ENCODE measurements at places on chromosomes 2 and 18.

DNA sequence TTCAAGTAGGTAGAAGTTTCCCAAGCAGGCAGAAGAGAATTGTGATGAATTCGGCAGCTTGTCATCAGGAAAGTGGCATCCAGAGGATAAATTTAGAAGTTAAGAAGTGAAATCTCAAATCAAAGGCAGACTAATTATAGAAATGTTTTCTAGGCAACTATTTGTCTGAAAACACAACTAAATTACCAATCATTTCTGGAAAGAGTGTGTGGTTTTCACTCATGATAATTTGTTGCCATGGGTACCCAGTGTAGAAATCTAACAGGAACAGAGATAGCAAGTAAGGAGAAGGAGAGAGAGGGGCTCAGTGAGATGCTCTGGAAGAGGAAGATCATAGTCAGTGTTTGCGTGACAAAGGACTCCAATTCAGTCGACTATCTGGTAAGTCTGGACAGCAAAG is 208.1 kb downstream of the NCKAP5 start:
- DNase-seq, result no peak

- DNase-seq, result no peak
Observed at GRCh38 chr2:225008935-225009334, 33.3 kb downstream of the DOCK10 start.

DNA sequence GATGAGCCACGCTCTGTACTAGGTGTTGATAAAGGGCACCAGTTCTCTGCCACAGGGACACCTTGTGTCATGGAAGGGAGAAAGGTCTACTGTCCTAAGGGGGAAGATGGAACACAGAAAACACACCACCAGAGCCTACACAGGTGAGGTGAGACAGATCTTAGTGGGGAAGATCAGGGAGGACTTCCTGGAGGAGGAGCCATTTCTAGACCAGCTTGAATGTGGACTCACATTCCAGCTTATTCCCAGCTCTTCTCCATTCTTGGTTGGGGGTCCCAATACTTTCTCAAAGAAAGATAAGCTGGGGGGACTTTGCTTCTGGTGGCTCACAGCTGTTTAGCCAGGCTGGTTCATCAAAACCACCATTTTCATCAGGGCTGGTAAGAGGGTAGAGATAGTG is 36.2 kb downstream of the EMX1 start:
- DNase-seq, result no peak

DNA sequence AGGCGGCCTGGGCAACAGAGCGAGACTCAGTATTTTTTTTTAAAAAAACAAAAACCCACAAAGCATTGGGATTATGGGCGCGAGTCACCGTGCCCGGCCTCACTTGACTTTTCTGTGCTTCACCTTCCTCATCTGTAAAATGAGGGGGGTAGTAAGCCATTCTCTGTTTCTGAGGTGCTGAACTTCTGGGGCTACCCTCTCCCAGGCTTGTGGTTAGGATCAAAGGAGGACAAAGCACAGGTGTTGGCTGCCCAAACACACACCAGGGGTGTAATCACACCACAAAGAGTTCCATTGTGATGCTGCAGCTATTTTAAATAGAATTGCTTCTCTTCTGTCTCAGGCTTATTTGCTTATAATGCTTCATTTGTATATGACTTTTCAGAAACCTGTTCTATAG is 35.8 kb upstream of the INHBB start:
- no peak for DNase-seq

- no peak for DNase-seq
Observed at GRCh38 chr2:201444746-201445465, 6.4 kb downstream of the TRAK2 start.

DNA sequence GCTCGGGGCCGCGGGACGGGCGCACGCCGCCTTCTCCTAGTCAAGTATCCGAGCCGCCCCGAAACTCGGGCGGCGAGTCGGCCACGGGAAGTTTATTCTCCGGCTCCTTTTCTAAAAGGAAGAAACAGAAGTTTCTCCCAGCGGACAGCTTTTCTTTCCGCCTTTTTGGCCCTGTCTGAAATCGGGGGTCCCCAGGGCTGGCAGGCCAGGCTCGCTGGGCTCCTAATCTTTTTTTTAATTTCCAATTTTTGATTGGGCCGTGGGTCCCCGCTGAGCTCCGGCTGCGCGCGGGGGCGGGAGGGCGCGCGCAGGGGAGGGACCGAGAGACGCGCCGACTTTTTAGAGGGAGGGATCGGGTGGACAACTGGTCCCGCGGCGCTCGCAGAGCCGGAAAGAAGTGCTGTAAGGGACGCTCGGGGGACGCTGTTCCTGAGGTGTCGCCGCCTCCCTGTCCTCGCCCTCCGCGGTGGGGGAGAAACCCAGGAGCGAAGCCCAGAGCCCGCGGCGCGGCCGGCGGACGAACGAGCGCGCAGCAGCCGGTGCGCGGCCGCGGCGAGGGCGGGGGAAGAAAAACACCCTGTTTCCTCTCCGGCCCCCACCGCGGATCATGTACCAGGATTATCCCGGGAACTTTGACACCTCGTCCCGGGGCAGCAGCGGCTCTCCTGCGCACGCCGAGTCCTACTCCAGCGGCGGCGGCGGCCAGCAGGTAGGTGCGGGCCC is 617 bp downstream of the FOSL2 start:
- DNase-seq, result no peak

All from nucleus accumbens (tissue), 56 donors.